NCI-H1436 (cell line): ENCODE measurements at places on chromosomes 2 and 18.

DNA sequence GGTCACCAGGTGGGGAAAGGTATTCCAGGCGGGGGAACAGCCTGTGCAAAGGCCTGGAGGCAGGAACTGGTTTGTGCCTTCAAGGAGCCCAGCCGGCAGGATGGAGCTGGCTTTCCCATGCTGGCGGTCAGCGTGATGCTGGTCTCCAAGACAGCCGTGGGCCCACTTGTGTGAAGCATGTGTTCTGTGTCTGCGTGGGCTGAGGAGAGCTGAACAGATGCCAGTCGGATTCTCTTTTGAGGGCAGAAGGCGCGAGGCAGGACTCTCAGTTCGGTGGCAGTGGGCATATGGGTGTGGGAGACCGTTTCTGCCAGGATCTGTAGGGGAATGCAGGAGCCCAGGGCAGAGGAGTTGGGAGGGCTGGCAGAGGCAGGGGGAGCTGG, 191.6 kb downstream of the TWIST2 start:
- DNase-seq: no peak

GRCh38 chr2:128584296-128584890, 265.7 kb upstream of the HS6ST1 start:
- no peak for DNase-seq

- DNase-seq: no peak
These were observed 312.5 kb downstream of the MYCN start for GRCh38 chr2:16252891-16253290.

DNA sequence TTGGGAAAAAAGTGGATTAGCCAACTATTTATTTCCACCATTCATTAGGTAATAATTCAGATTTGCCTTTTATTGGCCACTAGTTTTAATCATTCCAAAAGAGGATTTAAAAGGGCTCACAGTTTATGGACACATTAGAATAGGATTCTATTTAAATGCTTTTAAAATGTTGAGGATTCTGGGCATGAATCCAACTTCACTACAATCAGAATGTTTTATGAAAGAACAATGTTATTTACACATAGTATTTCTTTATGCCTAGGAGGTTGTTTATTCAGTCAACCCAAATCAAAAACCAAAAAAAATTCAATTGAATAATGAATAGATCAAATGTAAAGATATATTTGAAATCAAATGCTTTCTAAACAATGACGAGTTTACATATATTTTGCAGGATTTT, 232.2 kb downstream of the GULP1 start:
- no peak for DNase-seq

DNA sequence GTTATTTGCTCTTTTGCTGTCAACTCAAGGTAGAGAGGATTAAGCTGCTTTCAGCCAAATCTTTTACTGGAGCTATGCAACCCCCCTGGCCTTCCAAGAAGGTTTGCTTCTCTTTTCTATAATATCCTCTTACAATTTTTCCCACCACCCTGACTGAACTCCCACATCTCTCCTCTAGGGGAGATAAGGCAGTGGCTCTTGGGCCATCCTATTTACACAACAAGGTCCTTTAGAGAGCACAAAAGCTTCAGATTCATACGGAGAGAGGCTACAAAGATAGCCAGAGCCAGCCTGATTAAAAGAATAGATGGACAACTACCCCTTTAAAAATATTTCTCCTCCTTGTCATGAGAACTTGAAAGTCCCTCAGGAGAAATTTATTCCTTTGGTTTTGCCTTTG, 95.7 kb downstream of the TPGS2 start:
- no peak for DNase-seq
